ENCODE measurements at places on chromosomes 5 and 9.

- no peak overlapping the region for H3K4me3 ChIP-seq
- no peaks in the 10 kb centered on the region for H3K36me3 ChIP-seq
- no peak overlapping the region for H3K27ac ChIP-seq
- no peak for DNase-seq
- H3K4me1 ChIP-seq, result no peaks in the 10 kb centered on the region
- H3K27me3 ChIP-seq, result no peaks in the 10 kb centered on the region
Observed at GRCh38 chr9:14147738-14148137, 166.2 kb downstream of the NFIB start.

- DNase-seq, result no peak
- H3K4me1 ChIP-seq, result no peaks in the 10 kb centered on the region
- H3K4me3 ChIP-seq, result no peak overlapping the region
- H3K27me3 ChIP-seq, result no peaks in the 10 kb centered on the region
- H3K27ac ChIP-seq, result no peak overlapping the region
- H3K36me3 ChIP-seq, result peaks cover 2% of the 10 kb centered on the region
Observed at GRCh38 chr9:121318631-121319382, 50.8 kb downstream of the GSN start.

- H3K36me3 ChIP-seq, result no peaks in the 10 kb centered on the region
- peaks cover 17% of the 10 kb centered on the region for H3K4me1 ChIP-seq
- no peak overlapping the region for H3K27ac ChIP-seq
- no peaks in the 10 kb centered on the region for H3K27me3 ChIP-seq
Observed at GRCh38 chr9:22052376-22052945, 43.4 kb upstream of the CDKN2B start.

DNA sequence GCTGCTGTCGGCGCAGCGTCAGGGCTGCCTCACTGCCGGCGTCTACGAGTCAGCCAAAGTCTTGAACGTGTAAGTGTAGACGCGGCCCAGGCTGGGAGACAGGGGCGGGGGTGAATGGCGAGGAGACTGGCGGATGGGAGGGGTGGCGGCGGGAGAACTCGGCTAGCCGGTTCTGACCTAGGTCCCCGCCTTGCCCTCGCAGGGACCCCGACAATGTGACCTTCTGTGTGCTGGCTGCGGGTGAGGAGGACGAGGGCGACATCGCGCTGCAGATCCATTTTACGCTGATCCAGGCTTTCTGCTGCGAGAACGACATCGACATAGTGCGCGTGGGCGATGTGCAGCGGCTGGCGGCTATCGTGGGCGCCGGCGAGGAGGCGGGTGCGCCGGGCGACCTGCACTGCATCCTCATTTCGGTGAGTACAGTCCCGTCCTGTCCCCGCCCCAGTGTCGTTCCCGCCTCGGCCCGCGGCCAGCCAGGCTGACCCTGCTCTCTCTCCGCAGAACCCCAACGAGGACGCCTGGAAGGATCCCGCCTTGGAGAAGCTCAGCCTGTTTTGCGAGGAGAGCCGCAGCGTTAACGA, 745 bp downstream of the GADD45G start:
- H3K4me1 ChIP-seq, result peaks cover 39% of the 10 kb centered on the region
- peak; percentile 64 for DNase-seq
- no peaks in the 10 kb centered on the region for H3K36me3 ChIP-seq
- H3K27me3 ChIP-seq, result peaks cover 3% of the 10 kb centered on the region
- no peak overlapping the region for H3K27ac ChIP-seq
- peak overlapping the region; percentile 57 for H3K4me3 ChIP-seq

- H3K4me1 ChIP-seq, result no peaks in the 10 kb centered on the region
- no peaks in the 10 kb centered on the region for H3K36me3 ChIP-seq
- DNase-seq, result no peak
- H3K4me3 ChIP-seq, result no peak overlapping the region
Observed at GRCh38 chr5:135211791-135212190, 177.8 kb upstream of the PITX1 start.

- no peaks in the 10 kb centered on the region for H3K36me3 ChIP-seq
- H3K4me3 ChIP-seq, result no peak overlapping the region
- H3K27ac ChIP-seq, result no peak overlapping the region
- DNase-seq, result no peak
- H3K27me3 ChIP-seq, result peaks cover 6% of the 10 kb centered on the region
Observed at GRCh38 chr5:160001457-160001856, 7.5 kb upstream of the TTC1 start.

- H3K36me3 ChIP-seq, result no peaks in the 10 kb centered on the region
- DNase-seq, result no peak
- no peak overlapping the region for H3K4me3 ChIP-seq
- no peaks in the 10 kb centered on the region for H3K27me3 ChIP-seq
- peaks cover 82% of the 10 kb centered on the region for H3K4me1 ChIP-seq
Observed at GRCh38 chr5:119385136-119385535, 29.3 kb downstream of the TNFAIP8 start.

DNA sequence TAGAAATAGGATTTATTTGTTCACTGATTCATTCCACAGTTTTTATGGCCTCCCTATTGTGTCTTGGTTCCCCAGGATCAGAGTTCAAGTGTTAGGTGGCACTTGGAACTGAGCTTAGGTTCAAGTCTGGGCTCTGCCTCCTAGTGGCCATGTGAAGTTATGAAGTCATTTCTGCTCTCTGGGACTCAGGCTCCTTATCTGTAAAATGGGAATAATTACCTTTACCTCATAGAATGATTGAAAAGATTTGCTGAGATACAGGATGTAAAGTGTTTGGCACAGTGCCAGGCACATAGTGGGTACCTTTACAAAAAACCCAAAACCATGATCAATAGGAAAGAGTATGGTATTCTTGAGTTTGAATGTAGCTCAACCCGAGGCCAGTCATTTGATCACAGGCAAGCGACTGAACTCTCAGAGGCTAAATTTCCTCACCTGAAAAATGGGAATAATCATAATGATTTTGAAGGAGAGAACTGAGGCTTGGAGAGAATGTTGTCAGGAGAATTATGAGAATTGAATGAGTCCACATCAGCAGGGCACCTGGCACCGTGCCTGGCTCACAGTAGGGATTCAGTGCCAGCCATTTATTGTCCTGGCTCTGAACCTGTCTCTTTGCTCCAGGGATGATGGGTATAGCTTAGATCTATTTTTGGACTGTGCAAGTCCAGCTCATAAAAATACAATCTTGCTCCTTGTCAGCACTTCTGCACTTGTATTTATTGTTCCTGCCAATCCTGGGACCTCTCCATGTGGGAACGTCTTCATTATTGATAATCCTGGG, 10.8 kb downstream of the NSG2 start:
- no peaks in the 10 kb centered on the region for H3K27me3 ChIP-seq
- no peak overlapping the region for H3K27ac ChIP-seq
- H3K36me3 ChIP-seq, result no peaks in the 10 kb centered on the region
- no peak for DNase-seq
- no peak overlapping the region for H3K4me3 ChIP-seq
- H3K4me1 ChIP-seq, result no peaks in the 10 kb centered on the region

- no peaks in the 10 kb centered on the region for H3K27me3 ChIP-seq
- DNase-seq, result no peak
- H3K4me1 ChIP-seq, result peaks cover 12% of the 10 kb centered on the region
- no peak overlapping the region for H3K27ac ChIP-seq
Observed at GRCh38 chr5:143318270-143318669, 85.2 kb downstream of the NR3C1 start.

DNA sequence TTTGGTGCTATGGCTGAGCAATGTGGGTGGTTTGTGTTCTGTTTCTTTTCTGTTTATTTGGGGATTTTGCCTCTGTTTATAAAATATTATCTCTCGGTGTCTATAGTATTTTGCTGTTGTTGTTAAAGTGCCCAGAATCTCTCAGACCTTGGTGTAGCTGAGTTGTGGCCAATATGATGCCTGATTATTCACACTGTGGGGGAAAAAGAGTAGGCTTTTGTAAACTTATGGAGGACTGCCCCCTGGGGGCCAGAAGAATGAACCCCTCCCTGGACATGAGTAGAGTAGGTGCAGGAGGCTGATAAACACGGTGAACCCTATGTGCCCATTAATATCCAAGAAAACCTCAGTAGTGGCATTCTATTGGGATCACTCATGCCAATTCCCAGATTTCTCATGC, 49.0 kb upstream of the DPYSL3 start:
- DNase-seq, result no peak
- H3K4me1 ChIP-seq, result no peaks in the 10 kb centered on the region
- H3K4me3 ChIP-seq, result no peak overlapping the region
- H3K27me3 ChIP-seq, result no peaks in the 10 kb centered on the region
- no peak overlapping the region for H3K27ac ChIP-seq
- no peaks in the 10 kb centered on the region for H3K36me3 ChIP-seq

DNA sequence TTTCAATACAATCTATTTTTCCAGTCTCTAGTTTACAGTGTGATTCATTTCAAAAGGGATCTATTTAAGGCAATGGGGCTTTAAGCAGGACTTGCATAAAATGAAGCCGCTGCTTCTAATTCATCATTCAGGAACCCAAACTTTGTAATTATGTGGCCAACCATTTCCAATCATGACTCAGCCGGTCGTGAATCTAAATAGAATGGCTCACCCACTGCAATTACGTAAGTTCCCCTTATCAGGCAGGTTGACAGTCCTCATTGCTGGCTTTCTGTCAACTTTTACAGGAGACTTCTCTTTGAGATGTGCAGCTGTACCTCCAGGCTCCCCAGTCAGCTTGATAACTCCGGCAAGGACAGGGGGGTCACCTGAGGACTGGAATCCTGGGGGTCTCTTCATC, 152.8 kb upstream of the DAP start:
- H3K27ac ChIP-seq, result no peak overlapping the region
- H3K36me3 ChIP-seq, result no peaks in the 10 kb centered on the region
- no peak for DNase-seq
- no peak overlapping the region for H3K4me3 ChIP-seq

- H3K4me3 ChIP-seq, result peak overlapping the region; percentile 79
- peak; percentile 75 for DNase-seq
- H3K27me3 ChIP-seq, result no peaks in the 10 kb centered on the region
- peak overlapping the region; percentile 77 for H3K27ac ChIP-seq
- no peaks in the 10 kb centered on the region for H3K36me3 ChIP-seq
Observed at GRCh38 chr5:141637123-141637766, 448 bp downstream of the RELL2 start.

DNA sequence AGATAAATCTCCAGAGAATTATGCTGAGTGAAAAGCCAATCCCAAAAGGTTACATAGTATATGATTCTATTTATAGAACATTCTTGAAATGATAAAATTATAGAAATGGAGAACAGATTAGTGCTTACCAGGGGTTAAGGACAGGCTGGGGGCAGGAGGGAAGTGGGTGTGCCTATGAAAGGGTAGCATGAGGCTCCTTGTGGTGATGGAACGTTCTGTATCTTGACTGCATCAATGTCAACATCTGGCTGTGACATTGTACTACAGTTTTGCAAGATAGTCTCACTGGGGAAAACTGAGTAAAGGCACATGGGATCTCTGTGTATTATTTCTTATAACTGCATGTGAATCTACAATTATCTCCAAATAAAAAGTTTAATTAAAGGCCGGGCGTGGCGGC, 22.3 kb downstream of the ORM2 start:
- peaks cover 36% of the 10 kb centered on the region for H3K4me1 ChIP-seq
- H3K4me3 ChIP-seq, result no peak overlapping the region
- peaks cover 1% of the 10 kb centered on the region for H3K36me3 ChIP-seq
- H3K27ac ChIP-seq, result no peak overlapping the region
- no peak for DNase-seq

GRCh38 chr5:65141493-65141892, 340.2 kb downstream of the ADAMTS6 start:
- DNase-seq, result no peak
- H3K36me3 ChIP-seq, result no peaks in the 10 kb centered on the region
- no peak overlapping the region for H3K4me3 ChIP-seq
- H3K4me1 ChIP-seq, result no peaks in the 10 kb centered on the region
- no peak overlapping the region for H3K27ac ChIP-seq
- no peaks in the 10 kb centered on the region for H3K27me3 ChIP-seq

DNA sequence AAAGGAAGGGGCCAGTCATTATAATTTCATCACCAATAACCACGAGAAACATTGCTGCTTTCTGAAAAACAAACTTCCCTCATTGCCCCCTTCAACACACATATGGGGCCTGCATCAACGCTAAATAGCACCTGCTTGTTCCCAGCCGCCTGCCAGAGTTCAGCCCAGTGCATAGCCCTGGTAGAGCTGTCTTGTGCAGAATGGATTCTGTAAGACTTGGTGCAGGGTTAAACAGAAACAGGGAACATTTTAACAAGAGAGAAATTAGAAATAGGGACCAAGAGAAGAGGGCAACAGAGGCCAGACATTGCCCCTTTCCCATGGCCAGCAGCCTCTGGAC, 56.7 kb downstream of the UBE2QL1 start:
- no peak for DNase-seq
- H3K27me3 ChIP-seq, result no peaks in the 10 kb centered on the region
- no peak overlapping the region for H3K4me3 ChIP-seq
- H3K27ac ChIP-seq, result no peak overlapping the region

- no peaks in the 10 kb centered on the region for H3K27me3 ChIP-seq
- H3K4me1 ChIP-seq, result no peaks in the 10 kb centered on the region
- no peaks in the 10 kb centered on the region for H3K36me3 ChIP-seq
- H3K4me3 ChIP-seq, result no peak overlapping the region
- no peak for DNase-seq
- no peak overlapping the region for H3K27ac ChIP-seq
Observed at GRCh38 chr9:125906144-125906543, 159.0 kb downstream of the PBX3 start.

DNA sequence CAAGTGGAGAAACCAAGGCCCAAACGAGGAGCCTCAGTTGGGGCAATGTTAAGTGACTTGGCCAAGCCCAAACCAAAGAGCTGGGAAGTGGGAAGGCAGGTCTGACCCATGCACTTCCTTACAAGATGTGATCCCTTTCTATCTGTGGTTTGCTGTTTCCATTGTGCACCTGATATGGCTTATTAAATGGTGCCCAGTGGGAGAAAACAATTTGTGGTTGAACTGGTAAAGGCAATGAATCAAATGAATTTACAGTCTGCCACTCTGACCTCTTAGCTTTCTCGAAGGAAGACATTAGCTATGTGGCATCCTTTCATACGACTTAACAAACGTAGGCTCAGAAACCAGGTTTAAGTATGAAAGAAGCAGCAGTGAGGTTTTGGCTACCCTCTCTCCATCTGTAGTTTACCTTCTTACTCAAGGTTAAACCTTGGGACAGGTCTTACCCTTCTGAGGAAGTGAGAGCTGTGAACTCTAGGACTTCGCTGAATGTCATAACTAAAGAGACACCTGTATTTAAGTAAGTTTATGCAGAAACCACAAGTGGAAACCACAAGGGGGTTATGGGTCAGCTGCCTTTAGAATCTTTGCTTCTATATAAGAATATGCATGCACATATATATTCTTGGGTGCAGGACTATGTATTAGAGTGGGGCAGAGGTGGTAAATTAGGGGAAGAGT, 100.5 kb upstream of the SPATA31D4 start:
- H3K27ac ChIP-seq, result no peak overlapping the region
- no peaks in the 10 kb centered on the region for H3K27me3 ChIP-seq
- H3K4me1 ChIP-seq, result peaks cover 26% of the 10 kb centered on the region
- H3K36me3 ChIP-seq, result no peaks in the 10 kb centered on the region
- peak; percentile 35 for DNase-seq

- no peak overlapping the region for H3K4me3 ChIP-seq
- H3K4me1 ChIP-seq, result peaks cover 3% of the 10 kb centered on the region
- H3K27me3 ChIP-seq, result no peaks in the 10 kb centered on the region
- no peaks in the 10 kb centered on the region for H3K36me3 ChIP-seq
Observed at GRCh38 chr5:150215979-150216944, 26.4 kb downstream of the SLC6A7 start.

DNA sequence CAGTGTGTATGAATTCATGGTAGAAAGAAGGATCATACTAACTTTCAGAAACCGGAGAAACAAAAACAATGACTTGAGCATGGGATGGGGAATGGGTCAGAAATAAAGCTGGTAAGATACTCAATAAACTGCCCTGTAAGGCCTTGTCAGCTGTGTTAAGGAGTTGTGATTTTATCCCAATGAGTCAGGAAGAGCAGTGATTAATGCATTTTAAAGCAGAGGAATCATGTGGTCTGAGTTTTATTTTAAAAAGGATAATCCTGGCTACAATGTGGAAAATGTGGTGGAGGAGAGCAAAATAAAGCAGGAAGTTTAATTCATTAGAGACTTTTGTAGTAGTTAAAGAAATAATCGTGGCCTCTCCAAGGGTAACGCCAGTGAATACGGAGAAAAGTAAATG, 28.7 kb downstream of the DHX29 start:
- no peak for DNase-seq
- no peaks in the 10 kb centered on the region for H3K4me1 ChIP-seq
- no peak overlapping the region for H3K4me3 ChIP-seq

Measured in B cell (primary cell).